Upper lobe of left lung (tissue), 6 donors: ENCODE measurements at places on chromosomes 6 and 20. TPM values are rescaled to one million over a fixed set of nuclear protein-coding genes. Genes with fewer than 3 reads are reported as not detected.

DNA sequence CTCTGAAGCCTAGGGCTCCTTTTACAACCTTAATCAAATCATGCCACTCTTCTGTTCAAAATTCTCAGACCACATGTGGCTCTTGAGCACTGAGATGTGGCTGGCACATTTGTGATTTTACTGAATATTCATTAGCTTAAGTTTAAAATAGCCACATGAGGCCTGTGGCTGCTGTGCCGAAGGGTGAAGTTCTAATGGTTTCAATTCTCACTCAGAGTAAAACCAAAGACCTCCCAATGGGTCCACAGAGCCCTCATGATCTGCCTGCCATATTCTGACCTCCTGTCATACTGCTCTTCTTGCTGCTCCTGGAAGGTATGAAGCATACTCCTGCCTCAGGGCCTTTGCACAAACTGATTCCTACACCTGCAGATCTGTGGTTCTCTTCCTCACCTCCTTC, 7.8 kb upstream of the CST3 start:
- no peak overlapping the region for H3K27ac ChIP-seq
- DNase-seq: no peak
- no peaks in the 10 kb centered on the region for H3K36me3 ChIP-seq
- peaks cover 15% of the 10 kb centered on the region for H3K4me1 ChIP-seq
- H3K4me3 ChIP-seq: no peak overlapping the region

Gene ESR1
- 4.7 TPM for total RNA-seq

Gene TNFRSF21
- total RNA-seq: 14.5 TPM

Gene AIF1
- 78.5 TPM for total RNA-seq
